ENCODE measurements at places on chromosomes 6 and 20.

DNA sequence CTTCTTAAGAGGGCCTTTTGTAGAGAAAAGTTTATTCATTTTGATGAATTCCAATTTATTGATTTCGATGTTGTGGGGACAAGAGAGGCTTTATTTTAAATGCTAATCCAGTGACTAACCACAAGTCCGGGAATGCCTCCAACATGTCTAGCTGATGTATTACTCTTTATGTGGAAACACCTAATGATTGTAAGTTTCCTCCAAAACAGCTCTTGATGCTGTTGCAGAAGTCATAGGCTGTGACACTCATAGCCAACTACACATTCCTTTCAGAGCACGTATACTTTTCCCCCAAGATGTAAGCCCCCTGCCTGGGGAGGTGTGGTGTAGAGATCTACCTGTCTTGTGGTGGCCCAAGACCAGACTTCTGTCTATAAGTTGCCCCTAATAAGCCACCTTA is 61.3 kb upstream of the RNF24 start:
- DNase-seq, result no peak

- DNase-seq, result peak; percentile 65
Measured at GRCh38 chr6:27866357-27867050, 45.7 kb downstream of the OR2B2 start.

GRCh38 chr6:131948692-131949619 is 2.2 kb downstream of the CCN2 start:
- no peak for DNase-seq

GRCh38 chr6:78623554-78623953 is 243.8 kb upstream of the IRAK1BP1 start:
- DNase-seq, result no peak

DNA sequence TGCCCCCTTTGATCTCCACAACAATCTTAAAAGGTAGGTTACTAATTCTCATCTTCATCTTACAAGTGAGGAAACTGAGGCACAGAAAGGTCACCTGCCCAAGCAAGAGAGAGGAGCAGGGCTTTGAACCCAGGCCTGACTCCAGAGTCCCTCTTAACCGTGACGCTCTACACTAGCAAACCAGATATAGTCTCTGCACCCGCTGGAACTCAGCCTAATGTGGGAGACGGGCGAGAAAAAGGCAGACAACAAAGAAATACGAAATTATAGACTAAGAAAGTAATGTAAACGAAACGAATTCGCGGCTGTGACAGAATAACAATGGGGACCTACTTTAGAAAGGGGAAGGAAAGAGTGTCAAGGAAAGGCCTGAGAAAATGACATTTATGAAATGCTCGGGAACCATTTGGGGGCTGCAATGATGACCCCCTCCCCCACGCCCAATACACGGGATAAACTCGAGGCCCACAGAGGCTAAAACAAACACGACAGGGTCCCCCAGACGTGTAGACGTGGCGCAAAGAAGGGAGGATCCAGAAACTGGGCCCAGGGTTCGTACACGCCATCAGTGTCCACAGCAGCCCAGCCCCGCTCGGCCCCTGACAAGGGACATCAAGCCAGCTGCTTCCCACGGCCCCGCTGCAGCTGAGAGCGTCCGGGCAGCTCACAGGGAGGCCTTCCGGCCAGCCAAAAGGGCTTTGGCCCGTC is 637 bp downstream of the TRPC4AP start:
- peak; percentile 20 for DNase-seq

GRCh38 chr20:11395581-11395980 is 522.1 kb upstream of the BTBD3 start:
- DNase-seq, result no peak

DNA sequence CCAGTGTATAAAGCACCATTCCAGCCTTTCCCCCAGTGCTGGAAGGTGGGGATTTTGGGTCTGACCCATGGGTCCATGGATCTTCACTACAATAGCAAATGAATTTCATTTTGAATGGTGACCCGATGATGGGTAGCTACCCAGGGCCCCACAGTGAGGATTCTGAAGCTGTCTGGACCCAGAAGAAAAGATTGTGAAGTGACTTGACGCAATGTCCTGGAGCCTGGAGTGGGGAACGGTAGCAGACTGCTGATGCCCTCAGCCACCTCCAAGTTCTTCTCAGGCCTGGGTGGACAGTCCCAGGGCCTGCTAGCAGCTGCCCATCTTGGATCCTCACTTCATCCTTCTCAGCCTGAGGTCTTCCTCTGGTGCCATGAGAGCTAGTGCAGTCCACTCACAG is 23.4 kb upstream of the SLC32A1 start:
- no peak for DNase-seq

DNA sequence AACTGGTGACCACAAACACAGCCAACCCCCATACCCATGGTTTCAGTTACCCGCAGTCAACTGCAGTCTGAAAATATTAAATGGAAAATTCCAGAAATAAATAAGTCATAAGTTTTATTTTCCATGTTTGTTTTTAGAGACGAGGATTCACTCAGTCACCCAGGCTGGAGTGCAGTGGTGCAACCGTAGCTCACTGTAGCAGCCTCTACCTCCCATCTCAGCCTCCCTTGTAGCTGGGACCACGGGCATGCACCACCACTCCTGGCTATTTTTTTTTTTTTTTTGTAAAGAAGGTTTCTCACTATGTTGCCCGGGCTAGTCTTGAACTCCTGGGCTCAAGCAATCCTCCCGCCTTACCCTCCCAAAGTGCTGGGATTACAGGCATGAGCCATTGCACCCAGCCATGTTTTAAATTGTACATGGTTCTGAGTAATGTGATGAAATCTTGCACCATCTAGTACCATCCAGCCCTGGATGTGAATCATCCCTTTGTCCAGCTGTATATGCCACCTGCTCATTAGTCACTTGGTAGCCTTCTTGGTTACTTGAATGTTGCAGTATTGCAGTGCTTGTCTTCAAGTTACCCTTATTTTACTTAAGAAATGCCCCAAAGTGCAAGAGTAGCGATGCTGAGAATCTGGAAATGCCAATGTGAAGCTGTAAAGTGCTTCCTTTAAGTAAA is 14.5 kb downstream of the CSNK2A1 start:
- no peak for DNase-seq

GRCh38 chr20:14879839-14880238 is 542.4 kb upstream of the FLRT3 start:
- DNase-seq, result no peak

GRCh38 chr20:53828088-53828681 is 234.5 kb upstream of the ZNF217 start:
- DNase-seq, result no peak

- no peak for DNase-seq
Measured at GRCh38 chr6:125552819-125553218, 196.6 kb upstream of the HEY2 start.

GRCh38 chr6:80690551-80691131 is 584.2 kb downstream of the BCKDHB start:
- no peak for DNase-seq

DNA sequence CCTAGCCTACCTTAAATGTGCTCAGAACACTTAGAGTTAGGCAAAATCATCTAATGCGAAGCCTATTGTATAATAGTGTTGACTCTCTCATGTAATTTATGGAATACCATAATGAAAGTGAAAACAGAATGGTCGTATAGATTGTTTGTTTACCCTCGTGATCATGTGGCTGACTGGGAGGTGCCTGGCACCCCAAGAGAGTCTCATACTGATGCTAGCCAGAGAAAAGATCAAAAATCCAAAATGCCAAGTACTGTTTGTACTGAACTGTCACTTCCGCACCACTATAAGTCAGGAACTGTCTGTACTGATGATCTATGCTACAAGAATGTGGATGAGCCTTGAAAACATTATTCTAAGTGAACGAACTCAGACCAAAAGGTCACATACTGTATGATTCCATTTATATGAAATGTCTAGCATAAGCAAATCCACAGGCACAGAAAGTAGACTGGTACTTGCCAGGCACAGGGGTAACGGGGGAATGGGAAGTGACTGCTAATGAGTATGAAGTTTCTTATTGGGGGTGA is 22.4 kb downstream of the ZMYND8 start:
- no peak for DNase-seq

DNA sequence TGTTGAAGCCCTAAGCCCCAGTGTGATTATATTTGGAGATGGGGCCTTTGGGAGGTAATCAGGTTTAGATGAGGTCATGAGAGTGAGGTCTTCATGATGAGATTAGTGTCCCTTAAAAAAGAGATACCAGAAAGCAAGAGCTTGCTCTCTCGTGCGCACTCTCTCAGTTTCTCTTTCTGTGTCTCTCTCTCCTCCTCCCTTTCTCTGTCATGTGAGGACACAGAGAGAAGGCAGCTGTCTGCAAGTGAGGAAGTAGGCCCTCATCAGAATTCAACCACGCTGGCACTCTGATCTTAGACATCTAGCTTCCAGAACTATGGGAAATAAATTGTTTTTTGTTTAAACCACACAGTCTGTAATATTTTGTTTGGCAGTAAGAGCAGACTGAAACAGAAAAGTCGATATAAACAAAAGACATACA is 180.5 kb downstream of the IBTK start:
- no peak for DNase-seq

DNA sequence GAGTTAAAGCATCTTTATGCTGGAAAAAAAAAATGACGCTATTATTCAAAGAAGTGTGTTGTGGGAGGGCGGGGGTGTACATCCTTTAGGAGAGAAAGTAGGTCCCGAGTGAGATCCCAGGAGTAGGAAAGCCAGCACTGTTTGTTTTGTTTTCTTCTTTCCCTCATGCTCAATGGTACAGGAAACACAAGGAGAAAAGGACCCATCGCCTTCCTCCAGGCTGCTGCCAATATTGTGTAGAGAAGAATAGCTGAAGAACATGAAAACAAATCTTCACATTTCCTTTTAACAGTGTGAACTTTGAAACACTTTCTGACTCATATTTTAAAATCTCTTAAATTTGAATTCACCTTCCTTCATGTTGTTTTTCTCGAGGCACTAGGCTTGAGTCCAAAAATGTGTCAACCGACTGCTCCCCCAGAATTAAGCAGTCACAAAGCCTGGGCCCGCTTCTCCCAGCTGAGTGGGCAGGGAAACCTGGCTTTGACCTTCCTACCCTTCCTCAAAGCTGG is 22.3 kb downstream of the PPP1R16B start:
- no peak for DNase-seq

DNA sequence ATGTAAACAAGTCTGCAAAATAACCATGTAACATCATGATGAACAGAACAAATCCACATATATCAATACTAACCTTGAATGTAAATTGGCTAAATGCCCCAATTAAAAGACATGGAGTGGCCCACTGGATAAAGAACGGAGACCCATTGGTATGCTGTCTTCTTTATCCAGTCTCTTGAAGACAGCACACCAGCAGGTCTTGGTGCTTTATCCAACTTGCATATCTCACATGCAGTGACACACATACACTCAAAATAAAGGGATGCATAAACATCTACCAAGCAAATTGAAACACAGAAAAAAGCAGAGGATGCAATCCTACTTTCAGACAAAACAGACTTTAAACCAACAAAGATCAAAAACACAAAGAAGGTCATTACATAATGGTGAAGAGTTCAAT is 30.3 kb upstream of the EPB41L2 start:
- DNase-seq, result no peak

DNA sequence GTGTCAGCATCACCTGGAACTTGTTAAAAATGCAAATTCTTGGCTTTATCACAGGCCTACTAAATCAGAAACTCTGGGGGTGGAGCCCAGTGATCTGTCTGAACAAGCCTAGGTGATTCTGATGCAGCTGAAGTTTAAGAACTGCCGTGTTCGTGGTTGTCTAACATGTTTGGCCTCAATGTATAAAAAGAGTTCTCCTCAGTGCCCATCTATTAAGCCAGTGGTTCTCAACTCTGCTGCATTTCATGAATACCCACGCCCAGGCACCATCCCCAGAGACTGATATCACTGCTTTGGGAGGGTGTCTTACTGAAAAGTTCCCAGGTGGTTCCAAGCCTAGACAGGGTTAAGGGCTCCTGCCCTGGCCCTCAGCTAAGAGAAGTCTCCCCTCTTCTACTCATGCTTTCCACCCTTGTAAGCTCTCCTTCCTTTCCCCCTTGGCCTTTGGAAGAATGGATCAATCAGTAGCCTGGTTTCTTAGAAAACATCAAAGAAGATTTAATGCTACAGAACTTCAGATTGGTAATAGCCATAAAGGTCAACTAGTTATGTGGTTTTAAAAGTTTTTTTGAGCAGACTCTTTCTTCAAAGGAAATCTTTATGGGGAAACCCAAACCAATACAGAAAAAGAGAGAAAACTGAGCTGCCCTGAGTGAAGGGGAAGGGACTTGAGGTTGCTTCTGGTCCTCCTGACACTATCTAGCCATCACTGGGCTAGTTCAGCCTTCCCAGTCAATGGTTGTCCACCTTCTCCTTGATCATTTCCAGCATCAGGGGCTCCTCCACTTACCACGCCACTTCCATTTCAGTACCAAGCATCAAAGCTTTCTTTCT is 38.9 kb upstream of the TNFAIP3 start:
- no peak for DNase-seq

- no peak for DNase-seq
Measured at GRCh38 chr20:62369815-62370114, 2.7 kb upstream of the LAMA5 start.

GRCh38 chr6:161961796-161962195 is 687.9 kb upstream of the AGPAT4 start:
- no peak for DNase-seq

- DNase-seq, result no peak
Measured at GRCh38 chr20:8994045-8994444, 74.8 kb upstream of the PLCB4 start.

DNA sequence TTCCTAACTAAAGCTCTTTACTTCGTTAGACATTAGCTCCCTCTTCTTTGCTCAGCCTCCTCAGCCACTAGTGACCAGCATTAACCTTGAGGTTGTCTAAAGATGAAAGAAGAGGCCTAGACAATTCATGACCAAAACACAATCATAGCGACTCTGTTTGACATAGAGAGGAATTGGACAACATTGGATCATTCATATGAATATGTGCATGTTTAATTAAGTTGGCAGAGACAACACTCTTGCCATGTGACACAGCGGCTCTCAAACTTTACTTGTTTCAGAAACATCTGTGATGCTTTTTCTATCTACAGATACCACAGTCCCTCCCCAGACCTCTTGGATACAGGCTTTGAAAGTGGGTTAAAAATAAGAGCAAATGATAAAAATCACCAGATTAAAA is 81.7 kb downstream of the LINC00237 start:
- no peak for DNase-seq

- DNase-seq, result peak; percentile 54
Measured at GRCh38 chr6:118893064-118893806, 717 bp upstream of the ASF1A start.

GRCh38 chr20:63955827-63956663 is at the start of gene UCKL1:
Gene UCKL1, minus strand, starts transcription at chr20:63956416. Its CDS starts 44 bp downstream, at chr20:63956372.
- no peak for DNase-seq

DNA sequence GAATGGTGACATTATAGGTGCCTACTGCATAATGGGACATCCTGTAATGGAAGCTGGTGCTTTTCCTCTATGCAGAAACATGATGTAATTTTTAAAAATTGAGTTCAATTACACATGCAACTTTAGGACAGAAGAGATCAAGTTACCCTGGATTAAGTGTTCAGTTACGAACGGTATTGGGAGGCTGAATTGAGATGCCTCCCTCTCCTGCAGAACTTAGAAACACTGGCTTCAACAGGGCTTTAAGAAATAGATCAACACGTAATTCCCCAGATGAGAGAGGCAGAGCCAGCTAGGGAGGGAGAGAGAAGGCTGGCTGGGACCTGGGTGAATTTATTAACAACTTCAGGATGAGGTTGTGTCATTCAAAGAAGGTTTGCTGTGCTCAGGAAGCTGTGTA is 232.8 kb downstream of the CDH26 start:
- DNase-seq, result no peak

- DNase-seq, result no peak
Measured at GRCh38 chr6:13433709-13434121, 53.7 kb downstream of the GFOD1 start.

GRCh38 chr6:148709577-148709976 is 37.3 kb upstream of the UST start:
- no peak for DNase-seq
